Neural progenitor cell (in vitro differentiated cells): ENCODE measurements at places on chromosomes 7 and 10.

DNA sequence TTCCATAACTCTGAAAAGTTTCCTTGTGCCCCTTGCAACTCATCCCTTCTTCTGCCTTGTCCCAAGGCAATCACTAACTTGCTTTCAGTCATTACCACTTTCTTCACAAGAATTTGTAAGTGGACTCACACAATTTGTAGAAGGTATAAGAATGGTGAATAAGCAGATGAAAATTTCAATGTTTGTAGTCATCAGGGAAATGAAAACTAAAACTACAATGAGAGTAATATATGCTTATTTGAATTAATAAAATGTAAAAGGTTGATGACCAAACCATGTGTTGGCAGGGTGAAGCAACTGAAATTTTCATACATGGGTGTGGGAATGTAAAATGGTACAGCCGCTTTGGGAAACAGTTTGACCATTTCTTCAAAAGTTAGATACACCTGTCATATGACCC is 79.7 kb downstream of the GNAT3 start:
- no peak for DNase-seq

DNA sequence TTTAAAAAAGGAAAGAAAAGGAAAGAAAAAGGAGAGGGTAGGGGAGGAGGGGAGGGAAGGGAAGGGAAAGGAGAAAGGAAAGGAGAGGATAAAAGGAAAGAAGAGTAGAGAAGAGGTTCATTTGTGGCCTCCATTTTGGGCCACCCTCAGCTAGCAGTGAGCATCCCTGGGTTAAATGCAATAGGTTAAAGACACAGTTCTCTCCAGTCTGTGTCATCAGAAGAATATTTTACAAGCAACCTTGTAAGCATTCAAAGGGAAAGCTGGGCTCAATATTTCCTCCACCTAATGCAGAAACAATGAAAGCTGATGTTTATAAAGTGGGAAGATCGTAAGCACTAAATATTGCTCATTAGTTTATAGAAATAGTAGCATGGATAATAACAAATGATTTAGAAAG is 219.1 kb upstream of the PITRM1 start:
- no peak for DNase-seq

- no peak for DNase-seq
Observed at GRCh38 chr10:86413046-86413728, 46.6 kb upstream of the GRID1 start.

GRCh38 chr10:127854769-127855590 is 37.8 kb downstream of the CLRN3 start:
- DNase-seq: no peak

GRCh38 chr7:114944745-114945625 is 23.1 kb downstream of the MDFIC start:
- peak; percentile 52 for DNase-seq

DNA sequence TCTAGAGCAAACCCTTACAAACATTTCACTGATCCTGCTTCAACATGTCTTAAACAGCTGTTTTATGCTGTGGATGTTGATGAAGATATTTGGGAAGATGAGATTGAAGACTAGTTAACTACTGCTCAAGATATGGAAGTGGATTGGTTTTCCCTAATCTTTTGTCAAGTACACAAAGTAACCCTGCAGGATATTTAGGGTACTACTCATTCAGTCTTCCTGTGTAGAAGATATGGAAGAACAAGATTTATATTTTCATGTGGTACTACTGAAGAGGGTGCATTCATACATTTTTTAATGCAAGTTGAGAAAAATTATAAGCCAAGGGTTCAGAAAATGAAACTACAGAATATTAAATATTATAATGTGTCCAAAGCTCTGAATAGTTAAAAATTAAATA is 18.3 kb upstream of the TMEM140 start:
- DNase-seq: no peak

- DNase-seq: no peak
Observed at GRCh38 chr10:131683281-131683861, 217.4 kb upstream of the PPP2R2D start.

DNA sequence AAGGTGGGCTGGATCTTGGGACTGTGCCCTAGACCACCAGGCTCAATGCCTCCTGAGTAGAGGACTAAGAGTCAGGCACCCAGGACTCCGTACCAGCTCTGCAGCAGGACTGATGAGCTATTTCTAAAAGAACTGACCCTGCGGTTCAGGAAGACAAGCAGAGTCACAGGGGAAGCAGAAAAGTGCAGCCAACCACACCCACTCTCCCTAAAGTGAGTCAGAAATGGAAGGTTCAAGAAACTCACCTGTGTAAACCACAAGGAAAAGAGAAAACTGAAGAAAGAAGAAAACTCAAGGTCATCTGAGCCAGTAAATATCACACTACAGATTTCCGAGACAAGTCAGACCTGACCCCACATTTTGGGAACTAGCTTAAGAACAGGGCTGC is 2.5 kb downstream of the PARP12 start:
- no peak for DNase-seq

- DNase-seq: peak; percentile 62
Observed at GRCh38 chr7:157568770-157569584, 232.2 kb downstream of the DNAJB6 start.

DNA sequence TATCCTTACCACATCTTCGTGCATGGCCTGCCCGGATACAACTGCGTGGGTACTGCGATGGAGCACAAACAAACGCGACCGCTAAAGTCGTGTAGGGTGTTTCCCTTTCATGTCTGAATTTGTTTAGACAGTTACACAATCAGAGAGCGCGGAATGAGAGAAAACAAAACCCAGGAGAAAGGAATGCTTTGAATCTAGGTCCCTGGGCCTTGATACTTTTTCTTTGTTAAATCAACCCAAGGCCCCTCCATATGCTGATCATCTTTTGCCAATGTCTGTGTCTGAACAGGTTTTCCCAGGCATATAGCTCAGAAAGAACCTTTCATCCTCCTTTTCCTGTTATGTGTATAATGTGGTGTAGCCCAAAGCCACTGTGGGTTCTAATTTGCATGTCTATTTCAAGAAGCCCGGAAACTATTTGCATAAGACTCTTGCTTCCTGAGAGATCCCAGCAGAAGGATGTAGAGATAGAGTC is 145.8 kb downstream of the FRMD4A start:
- DNase-seq: peak; percentile 54

- DNase-seq: no peak
Observed at GRCh38 chr7:21947946-21948345, 2.2 kb upstream of the CDCA7L start.

GRCh38 chr7:142703655-142704305 is 45.5 kb upstream of the PRSS1 start:
- no peak for DNase-seq

GRCh38 chr10:62185919-62186692 is 82.5 kb downstream of the RTKN2 start:
- DNase-seq: no peak

- no peak for DNase-seq
Observed at GRCh38 chr7:13687500-13687899, 302.0 kb downstream of the ETV1 start.

DNA sequence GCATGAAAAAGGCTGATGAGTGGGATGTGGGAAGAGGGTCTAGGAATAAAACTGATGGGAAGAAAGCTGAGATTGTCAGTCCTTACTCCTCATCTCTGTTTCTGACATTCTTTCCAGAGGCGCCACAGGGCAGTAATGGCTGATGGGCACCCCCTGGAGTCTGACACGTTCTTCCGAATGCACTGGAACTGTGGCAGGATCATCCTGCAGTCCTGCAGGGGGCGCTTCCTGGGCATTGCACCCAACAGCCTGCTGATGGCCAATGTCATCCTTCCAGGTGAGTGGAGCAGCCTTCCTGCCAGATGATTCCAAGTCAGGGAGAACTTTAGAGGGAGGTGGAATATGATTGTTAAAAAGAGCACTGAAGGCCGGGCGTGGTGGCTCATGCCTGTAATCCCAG is 4.8 kb downstream of the FSCN3 start:
- DNase-seq: peak; percentile 34

- DNase-seq: peak; percentile 49
Observed at GRCh38 chr7:88835147-88835728, 39.7 kb upstream of the TEX47 start.

GRCh38 chr10:108862676-108863350 is 1060.5 kb downstream of the XPNPEP1 start:
- DNase-seq: no peak

- no peak for DNase-seq
Observed at GRCh38 chr7:85734823-85735222, 548.0 kb upstream of the SEMA3D start.

- DNase-seq: no peak
Observed at GRCh38 chr10:24382596-24382978, 173.6 kb downstream of the KIAA1217 start.
